Colonic mucosa (tissue), 4 donors: ENCODE measurements at places on chromosomes 7 and 10.

GRCh38 chr7:42991913-42992591 is 59.9 kb downstream of the MRPL32 start:
- DNase-seq, result no peak

- no peak for DNase-seq
Measured at GRCh38 chr10:91159254-91159783, 61.1 kb upstream of the PCGF5 start.

DNA sequence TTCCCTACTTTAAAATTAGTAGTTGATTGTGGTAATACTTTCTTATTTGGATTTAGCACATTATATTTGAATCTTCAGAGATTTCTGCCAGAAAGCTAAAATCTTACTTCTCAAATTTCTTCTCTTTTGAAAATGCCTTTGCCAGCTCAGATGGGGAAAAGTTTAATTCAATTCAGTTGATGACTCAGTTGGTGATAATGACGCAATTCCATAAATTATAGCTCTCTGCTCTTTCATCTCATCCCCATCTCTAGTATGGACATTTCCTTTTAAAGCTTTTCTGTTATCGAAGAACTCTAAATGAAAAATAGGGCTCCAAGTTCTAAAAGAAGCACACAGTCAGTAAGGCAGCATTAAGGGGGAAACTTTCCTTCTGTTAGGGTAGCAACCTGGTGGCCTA is 25.5 kb downstream of the RNLS start:
- no peak for DNase-seq

- DNase-seq, result no peak
Measured at GRCh38 chr7:151706277-151707104, 170.4 kb downstream of the PRKAG2 start.

- no peak for DNase-seq
Measured at GRCh38 chr7:80665526-80665925, 27.1 kb downstream of the CD36 start.

- DNase-seq, result no peak
Measured at GRCh38 chr10:127983344-127984100, 76.6 kb downstream of the PTPRE start.

GRCh38 chr7:66642186-66642585 is 13.5 kb downstream of the KCTD7 start:
- no peak for DNase-seq

DNA sequence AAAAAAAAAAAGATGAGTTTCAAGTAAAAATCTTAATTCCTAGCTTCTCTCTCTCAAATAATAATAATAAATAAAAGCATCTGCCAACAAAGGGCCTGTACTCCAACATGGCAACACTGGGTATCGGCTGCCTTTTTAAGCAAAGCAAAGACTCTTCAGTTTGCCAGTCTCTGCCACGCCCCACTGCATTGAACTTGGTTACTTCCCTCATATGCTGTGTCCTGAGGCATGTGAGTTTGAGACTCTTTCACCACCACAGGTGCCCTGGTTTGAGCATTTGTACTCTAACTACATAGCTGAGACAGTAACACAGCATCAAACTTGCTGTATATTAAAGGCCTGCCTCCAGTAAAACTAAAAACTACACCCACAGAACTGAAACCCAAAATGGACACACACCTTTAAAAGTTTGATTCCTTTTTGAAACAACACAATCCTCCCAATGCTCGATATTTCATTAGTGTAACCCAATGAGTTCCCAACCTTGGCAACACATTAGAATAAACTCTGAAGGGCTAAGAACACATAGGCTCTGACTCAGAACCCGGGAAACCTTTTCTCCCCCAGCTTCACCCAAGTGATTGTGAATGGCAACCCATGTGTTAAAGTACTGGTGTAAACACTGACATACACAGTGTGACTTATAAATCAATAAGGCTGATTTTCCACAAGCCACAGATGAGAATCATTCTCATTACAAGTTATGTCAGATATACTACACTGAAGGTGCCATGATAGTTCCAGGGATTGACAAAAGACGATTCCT is 12.0 kb downstream of the JAZF1 start:
- DNase-seq, result no peak

DNA sequence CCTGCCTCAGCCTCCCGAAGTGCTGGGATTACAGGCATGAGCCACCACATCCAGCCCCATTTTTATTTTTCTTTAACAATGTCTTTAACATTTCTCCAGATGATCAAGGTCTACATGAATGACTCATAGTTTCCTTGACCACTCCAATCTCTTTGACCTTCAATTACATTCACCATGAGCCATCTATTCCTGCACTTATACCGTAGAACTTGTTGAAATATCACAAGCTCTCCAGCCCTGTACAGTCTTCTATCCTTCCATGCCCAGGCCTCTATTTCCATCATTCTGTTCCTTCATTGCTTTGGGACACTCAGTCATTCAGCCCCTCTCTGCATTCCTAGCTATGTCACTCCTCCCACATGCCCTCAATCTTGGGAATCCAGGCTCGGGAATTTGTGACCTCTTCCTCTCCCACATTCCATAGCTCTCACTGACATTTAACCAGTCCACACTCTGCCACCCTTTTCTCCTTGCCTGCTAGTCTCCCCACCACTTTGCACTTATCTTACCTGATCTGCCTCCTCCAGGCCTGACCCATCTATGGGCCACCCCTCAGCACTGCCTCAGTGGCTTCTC is 151.8 kb upstream of the STK17A start:
- DNase-seq, result no peak
